ENCODE measurements at places on chromosomes 7 and 10.

DNA sequence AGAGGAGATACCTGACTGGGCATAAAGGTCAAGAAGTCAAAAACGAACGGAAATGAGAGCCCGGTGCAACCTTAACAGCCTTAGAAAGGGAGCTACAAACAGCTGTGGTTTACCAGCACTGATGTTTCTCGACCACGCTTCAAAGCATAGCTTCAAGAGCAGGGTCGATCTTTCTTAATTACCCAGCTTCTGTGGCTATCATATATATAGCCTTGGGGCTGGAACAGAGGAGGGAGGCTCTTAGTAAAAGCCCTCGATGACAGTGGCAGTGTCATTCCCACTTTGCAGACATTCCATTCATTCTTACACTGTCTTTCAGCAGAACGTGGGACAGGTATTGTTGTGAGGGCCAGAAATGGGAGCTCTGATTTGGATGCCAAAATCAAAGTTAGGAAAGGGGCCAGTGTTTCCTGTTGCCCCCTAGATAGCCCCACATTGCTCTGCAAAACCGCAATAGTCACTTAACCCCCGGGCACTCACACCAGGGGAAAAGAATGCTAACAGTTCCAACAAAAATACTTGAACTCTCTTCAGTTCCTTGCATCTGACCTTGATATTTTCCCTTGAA is 141.5 kb downstream of the MTPAP start:
- DNase-seq = no peak

- DNase-seq = no peak
These were observed 38.3 kb upstream of the SFMBT2 start for GRCh38 chr10:7449063-7449695.

- DNase-seq = no peak
These were observed 226.5 kb downstream of the ITGB1 start for GRCh38 chr10:32731527-32731926.

DNA sequence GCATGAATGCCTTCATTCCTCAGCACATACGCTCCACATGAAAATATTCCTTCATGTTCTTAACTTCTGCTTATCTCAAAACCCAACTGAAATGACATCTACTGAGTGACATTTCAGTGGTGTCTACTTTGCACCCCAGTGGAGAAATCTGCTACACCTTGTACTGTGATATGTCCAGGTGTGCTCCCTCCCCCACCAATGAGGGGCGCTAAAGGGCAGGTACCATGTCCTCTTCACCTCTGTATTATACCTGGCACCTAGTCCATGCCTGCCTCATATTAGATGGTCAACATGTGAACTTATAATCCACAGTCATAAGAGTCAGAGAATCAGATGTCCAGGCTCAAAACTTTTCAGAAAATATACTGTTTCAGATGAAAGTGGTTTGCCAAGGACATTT is 2.1 kb downstream of the PAXIP1 start:
- no peak for DNase-seq

DNA sequence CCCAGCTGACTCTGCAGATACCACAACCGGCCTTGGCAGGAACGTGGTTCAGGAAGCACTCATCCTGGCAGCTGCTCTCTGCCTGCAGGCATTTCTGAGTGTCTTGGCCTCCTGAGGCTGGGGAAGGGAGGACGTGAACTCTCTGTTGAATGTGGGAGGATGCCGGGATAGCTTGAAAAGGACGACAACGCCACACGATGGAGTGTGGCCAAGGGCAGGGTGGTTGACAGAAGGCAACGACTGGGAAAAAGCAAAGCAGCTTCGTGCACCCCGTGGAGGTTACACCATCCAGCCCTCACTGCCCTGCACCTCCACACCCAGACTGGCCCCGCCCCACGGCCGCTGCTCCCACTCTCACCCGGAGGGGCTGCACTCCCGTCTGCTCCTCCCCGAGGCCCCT is 466.1 kb upstream of the FOXK1 start:
- no peak for DNase-seq

DNA sequence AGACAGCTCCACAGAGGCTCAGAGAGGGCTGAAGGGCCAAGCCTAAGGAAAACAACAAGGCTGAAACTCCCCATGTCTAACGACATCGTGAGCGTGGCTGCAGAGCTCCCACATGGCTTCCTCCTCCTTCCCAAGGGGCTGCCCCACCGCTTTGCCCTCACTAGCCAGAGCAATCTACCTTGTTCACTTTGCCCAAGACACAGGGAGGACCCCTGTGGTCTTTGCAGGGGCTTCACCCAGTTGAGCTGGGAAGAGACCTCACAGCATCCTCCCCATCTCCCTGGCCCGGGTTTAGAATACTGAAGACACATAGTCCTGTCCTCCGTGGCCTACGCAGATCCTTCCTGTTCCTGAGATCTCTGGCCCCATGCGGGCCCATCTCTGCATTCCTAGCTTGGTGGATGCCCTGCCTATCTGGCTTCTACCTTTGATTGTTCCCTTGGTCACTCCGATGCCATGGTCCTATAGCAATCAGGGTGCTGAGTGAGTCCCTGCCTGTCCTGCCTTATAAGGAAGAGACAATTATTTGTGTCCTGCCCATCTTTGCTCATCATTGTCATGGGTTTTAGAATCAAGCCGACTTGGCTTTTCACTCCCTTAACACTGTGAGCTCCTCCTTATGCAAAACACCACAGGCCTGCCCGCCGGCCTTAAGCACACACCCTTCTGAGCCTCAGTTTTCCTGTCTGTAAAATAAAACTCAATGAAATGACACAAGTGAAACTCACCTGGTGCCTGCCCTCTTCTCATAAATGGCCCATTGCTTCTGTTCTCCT is 73.2 kb downstream of the PARP12 start:
- DNase-seq = no peak

- DNase-seq = no peak
These were observed 5.1 kb downstream of the CCDC71L start for GRCh38 chr7:106655703-106656498.

GRCh38 chr10:99781734-99782429 is 558 bp upstream of the ABCC2 start:
- DNase-seq = no peak

- DNase-seq = no peak
These were observed 108.5 kb upstream of the ANLN start for GRCh38 chr7:36280840-36281812.

DNA sequence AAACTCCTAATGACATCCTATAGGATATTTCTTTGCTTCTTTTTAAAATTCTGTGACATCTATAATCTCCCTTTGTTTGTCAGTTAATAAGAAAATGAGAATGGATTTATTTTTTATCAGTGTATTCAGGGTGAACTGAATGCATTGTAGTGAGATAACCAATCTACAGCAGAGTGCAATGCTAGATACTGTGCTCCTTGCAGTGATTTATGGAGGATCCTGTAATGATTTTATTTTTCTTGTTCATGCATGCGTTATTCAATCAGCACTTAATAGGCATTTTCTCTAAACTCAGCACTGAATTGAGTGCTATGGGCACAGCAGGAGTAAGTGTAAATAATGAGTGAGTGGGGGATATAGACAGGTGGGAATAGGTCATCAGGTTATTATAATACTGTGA is 253.9 kb downstream of the CDK14 start:
- DNase-seq = no peak

DNA sequence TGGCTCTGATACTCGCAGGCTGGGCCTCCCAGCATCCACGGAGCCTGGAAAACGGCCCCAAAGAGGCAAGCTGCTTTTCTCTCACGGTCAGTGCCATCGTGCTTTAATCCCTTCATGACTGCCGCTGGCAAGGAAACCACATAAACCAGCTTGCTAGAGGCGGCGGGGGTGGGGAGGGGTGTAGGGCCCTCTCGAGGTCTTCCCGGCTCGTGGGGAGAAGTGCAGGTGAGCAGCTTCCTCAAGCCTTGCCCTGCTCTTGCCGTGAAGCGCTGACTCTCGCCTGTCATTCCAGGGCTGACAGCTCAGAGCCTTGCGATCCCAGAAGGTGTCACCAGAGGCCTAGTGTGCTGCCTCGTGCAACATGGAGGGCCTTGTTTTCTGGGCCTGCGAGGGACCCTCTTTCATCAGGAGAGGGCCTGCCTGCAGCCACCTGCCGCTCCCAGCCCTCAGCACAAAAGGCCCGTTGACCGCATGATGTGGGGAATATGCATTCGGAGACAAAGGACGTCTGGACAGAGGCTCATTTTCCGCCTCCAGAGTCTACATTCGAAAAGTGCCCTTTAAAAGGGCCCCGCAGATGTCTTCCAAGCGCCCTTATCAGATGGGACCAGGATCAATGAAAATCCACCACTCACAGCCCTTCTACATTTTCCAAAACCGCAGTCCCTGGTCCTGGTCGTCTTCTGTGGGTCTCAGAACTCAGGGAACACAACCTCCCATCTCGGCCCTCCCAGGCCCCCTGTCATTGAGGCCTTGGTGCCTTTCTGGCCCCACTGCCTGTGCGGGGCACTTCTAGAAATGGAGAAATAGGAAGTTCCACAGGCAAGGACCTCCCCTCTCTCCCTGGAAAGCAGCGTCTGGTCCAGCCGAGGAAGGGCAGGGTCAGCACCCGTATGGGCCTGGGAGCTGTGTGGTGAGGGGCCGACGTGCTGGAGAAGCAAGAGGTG is 58.7 kb downstream of the ZRANB1 start:
- DNase-seq = no peak

GRCh38 chr7:39541511-39541910 is 24.7 kb upstream of the YAE1 start:
- no peak for DNase-seq

- DNase-seq = no peak
These were observed 74.5 kb downstream of the ADCY1 start for GRCh38 chr7:45648671-45648995.

- no peak for DNase-seq
These were observed 269.8 kb downstream of the FZD1 start for GRCh38 chr7:91533996-91534395.

GRCh38 chr10:14625765-14626525 is 148.8 kb downstream of the FAM107B start:
- DNase-seq = no peak

GRCh38 chr7:110647266-110647665 is 443.7 kb upstream of the LRRN3 start:
- DNase-seq = no peak

- DNase-seq = no peak
These were observed 909.7 kb downstream of the DNAJB9 start for GRCh38 chr7:109479388-109479787.

DNA sequence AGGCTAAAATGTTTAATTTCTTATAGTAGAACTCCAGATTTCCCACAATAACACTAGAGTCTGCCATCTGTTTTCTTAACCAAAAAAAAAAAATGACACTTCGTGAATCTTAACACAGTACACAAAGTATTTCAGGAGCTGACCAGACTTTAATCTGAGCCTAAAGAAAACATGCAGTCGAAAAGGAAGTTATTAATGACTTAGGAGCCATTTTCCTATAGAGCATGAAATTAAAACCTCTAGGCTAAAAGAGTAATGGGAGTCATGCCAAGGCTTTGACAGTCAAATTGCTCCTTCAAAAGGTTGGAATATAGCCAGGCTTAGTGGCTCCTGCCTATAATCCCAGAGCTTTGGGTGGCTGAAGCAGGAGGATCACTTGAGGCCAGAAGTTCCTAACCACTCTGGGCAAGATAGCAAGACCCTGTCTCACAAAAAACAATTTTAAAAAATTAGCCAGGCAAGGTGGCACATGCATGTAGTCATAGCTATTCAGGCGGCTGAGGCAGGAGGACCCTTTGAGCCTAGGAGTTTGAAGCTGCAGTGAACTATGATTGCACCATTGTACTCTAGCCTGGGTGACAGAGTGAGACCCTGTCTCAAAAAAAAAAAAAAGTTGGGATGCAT is 13.6 kb downstream of the MICU1 start:
- no peak for DNase-seq

- DNase-seq = peak; percentile 25
These were observed 100.5 kb upstream of the SDK1 start for GRCh38 chr7:3200504-3200903.

DNA sequence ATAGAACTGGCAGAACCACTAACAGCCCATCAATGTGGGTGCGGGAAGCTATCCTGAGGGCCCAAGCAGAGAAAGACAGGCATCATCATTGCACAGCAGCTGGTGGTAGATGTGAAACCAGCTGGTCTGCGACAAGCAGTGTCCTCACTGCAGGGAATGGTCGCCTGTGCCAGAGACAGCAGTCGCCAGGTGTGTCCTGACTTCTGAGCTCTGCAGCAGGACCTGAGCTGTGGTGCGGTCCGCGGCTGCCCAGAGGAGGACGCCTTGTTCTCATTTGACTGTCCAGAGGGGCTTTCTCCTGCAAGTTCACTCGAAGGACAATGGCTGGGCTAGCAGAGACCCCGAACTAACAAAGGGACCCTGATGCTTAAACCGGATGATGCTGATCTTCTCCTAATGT is 97.4 kb downstream of the LRRC18 start:
- DNase-seq = no peak

GRCh38 chr10:44253769-44254462 is 131.0 kb downstream of the CXCL12 start:
- DNase-seq = no peak

GRCh38 chr10:80459047-80459865 is 5.1 kb downstream of the TSPAN14 start:
- DNase-seq = peak; percentile 63

- no peak for DNase-seq
These were observed 26.3 kb downstream of the DNMBP start for GRCh38 chr10:99983280-99983988.

GRCh38 chr10:124654686-124655085 is 89.5 kb downstream of the FAM53B start:
- no peak for DNase-seq

All from stimulated activated CD4-positive, alpha-beta T cell treated with anti-CD3 and anti-CD28 coated beads, Interleukin-2, amount 100 ng/mL, for 24 hours (primary cell).